Stimulated activated CD4-positive, alpha-beta T cell treated with anti-CD3 and anti-CD28 coated beads, Interleukin-2, amount 100 ng/mL, for 4 hours (primary cell): ENCODE measurements at places on chromosomes 7 and 10.

DNA sequence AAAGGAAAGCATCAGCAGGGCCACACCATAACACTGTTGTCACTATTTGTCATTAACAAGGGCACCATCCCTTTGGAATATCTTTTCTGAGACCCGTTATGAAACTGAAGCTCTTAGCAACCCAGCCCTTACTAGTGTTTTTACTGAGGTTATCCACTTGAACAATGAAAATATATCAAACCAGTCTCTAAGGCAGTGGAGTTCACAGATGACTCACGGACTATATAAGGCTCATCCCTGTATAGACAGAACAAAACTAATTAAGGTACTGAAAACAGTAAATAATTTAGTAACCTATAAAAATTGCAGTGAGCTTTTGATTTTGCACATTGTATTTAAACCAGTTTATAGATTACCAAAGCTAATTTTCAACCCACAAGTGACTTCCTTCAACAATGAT lies 196.0 kb downstream of the ELAPOR2 start:
- no peak for DNase-seq

GRCh38 chr10:69527961-69528360 lies 45.3 kb downstream of the NEUROG3 start:
- DNase-seq = no peak

DNA sequence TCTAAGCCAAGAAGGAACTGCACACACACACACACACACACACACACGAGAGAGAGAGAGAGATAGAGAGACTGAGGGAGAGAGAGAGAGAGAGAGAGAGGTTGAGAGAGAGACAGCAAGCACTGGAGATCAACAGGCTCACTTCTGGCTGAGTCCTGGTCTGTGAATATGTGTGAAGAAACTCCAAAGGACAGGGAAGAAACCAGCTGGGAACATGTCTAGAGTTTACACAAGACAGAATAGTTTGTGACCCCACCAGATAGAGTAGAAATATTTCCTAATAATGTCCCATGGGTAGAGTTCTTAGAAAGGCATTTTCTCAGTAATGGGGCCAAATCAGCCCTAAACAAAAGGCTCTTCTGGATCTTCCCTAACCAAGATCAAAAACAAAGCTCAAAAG lies 155.5 kb upstream of the IGFBP3 start:
- DNase-seq = no peak

DNA sequence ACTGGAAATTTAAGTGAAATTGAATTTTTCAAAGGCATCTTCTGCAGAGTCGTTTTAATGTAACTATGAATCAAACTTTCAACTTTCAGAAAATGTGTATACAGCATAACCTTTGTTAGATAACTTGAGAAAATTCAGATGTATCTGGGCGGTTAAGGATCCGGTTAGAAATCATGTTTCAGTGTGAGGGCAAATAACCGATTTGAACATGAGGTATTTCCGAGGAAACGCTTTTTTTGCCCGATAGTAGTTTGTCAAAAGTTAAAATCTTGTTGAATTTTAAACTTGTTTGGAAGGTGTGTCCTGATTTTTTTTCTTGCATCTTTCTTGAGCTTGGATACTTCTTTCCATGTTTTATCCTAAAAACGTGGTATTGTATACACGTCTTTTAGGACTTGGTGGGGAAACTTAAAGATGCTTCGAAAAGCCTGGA lies 1.3 kb upstream of the BMI1 start:
- no peak for DNase-seq

DNA sequence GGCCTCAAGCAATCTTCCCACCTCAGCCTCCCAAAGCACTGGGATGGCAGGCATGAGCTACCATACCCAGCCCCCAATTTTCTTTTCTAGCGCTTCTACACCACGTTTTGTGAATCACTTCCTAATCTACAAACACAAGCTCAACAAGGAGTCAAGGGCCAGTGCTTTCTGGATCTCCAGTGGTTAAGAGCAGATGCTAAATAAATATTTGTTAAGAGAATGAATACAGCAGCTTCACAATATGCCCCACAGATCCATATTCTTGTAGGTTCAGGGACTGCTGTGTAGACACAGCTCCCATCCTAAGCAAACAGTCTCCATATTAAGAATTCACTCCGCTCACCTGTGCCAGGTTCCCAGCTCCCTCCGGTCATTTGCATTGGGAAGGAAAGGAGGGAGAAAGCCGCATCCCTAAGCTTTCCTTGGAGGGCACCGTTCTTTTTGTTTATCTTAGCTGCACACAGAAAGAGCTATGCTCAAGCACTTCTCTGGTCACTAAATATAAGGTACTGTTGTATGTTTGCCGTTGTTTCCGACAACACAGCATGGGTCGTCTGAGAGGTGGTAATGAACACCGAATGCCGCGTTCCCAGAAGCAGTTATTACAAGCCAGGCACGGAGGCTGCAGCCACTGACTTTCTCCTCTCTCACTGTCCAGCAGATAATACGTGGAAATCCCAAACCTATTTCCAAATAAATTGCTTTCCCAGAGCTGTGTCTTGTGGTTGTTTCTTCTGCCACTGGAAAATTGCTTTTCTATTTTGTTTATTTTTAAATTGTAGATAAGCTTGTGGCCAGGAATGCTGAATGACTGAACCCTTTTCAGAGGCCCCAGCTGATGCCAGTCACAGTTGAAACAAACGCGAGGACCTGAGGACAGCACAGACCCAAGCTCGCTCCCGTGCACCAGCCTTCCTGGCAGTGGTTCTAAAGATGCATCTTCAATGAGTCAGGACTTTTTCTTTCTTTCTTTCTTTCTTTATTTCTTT lies 217.1 kb downstream of the PRPF18 start:
- no peak for DNase-seq

DNA sequence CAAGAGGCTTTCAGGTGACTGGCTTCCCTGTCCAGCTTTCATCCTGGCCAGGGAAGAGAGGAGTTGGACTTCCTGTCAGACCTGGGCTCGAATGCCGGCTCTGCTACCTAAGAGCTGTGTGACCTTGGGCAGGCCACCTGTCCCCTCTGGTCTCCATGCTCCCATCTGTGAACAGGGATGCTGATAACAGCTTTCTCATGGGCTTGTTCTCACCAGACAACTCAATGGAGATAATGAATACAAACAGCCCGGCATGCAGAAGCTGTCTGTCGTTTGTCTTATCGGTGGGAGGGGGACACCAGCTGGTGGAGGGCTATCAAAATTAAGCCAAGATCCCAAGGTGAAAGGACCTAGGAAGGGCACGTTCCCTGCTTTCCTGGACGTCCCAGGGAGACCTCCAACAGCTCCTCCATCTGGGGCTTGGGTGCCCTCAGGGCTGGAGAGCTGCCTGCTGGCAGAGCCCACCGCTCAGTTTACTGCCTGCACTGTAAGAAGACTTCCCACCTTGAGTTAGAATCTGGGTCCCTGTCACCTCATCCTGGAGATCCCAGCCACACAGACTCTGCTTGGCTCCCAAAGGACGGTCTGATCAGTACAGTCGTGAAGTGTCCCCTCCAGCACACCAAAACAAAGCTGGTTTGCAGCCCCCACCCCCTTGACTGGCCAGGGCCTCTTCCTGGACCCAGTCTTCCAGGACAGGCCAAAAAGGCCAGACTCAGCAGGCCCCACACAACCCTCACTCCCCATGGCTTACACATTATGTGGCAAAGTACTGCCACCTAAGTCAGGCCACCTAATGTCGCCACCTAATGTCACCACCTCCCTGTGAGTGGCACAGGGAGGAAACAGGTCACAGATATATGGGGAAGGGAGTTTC lies 40.9 kb downstream of the PPIF start:
- no peak for DNase-seq

GRCh38 chr10:54903745-54904144 lies 102.7 kb upstream of the PCDH15 start:
- DNase-seq = no peak

GRCh38 chr10:72330069-72330426 lies 24.7 kb downstream of the DNAJB12 start:
- no peak for DNase-seq

DNA sequence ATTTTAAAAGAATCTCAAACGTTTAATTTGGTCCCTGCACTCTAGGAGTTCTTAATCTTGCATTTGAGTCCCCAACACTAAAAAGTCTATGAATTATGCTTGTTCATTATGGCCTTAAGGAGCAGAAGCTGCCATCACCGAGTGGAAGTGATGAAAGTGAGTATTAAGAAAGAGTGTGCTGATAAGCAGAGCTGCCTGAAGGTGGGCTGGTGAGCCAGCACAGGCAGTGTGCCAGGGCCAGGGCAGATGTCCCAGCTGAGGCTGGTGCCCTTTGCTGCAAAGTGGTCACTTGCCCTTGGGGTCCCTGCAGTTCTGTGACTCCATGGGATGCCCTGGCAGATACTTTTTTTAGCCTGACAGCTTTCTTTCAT lies 72.9 kb upstream of the LOXL4 start:
- no peak for DNase-seq

DNA sequence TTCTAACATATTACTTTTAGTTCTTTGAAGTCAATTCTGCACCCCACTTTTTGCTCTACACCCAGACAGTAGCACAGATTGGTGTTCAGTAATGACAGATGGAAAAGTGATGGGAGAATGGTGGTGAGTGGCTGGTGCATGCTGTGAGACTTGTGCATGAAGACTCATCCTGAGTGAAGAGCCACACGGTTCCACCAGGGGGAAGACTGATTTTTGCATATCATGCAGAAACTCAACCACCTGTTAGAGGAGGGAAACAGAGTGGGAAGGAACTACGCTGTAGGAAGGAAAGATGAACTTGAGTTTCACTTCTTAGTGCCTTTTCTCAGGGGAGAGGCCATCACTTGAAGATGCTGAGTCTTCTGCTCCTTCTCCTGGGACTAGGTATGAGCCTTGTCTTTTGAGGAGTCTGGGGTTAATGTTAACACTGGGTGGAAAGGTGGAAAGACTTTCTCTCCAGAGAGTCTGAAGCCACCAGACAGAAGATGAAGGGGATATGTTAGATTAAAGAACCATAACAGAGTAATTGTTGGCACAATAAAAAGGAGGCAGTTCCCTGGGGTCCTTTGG lies 9.3 kb upstream of the PRSS1 start:
- DNase-seq = no peak

GRCh38 chr7:151674161-151674920 lies 154.6 kb upstream of the RHEB start:
- DNase-seq = no peak

- no peak for DNase-seq
Observed at GRCh38 chr7:91632234-91632940, 248.1 kb downstream of the MTERF1 start.

DNA sequence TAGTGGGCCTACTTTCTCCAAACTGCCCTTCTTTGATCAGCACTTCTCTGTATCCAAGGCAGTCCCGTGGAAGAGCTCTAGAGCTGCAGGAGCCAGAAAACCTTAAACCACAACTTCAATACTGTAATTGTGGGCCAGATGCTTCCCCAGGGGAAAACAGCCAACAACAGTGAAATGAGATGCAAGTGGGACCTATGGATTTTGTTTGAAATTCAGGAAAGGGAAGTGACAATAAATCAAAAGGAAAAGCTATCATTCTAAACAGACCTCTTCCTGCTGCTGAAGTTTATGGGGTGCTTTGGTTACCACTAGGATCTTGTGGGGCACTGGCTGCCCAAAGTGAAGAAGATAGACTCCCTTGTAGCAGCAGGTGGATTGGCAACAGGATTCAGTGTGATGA lies 1031.7 kb downstream of the LRMDA start:
- no peak for DNase-seq

GRCh38 chr7:2853147-2853546 lies 9.0 kb upstream of the GNA12 start:
- no peak for DNase-seq

- DNase-seq = no peak
Observed at GRCh38 chr7:49772916-49773217, 571 bp upstream of the VWC2 start.

DNA sequence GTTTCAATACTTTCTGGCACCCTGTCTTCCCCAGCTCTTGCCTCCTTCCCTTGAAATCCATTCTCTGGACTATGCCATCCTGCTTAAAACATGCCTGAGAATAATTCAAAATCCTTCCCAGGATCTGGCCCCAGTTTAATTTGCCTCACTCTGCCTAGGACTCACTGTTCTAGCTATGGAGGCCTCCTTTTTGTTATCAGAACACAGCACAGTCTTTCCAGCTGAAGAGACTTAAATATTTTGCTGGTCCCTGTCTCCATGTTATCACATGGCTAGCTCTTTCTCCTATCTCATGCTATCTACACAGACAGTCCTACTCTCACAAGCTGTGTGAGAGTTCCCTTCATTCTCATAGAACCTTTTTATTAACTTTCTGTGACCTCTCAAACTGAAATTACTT lies 194.8 kb downstream of the RNLS start:
- DNase-seq = no peak

- DNase-seq = peak; percentile 9
Observed at GRCh38 chr10:323651-324293, 188.5 kb downstream of the ZMYND11 start.

DNA sequence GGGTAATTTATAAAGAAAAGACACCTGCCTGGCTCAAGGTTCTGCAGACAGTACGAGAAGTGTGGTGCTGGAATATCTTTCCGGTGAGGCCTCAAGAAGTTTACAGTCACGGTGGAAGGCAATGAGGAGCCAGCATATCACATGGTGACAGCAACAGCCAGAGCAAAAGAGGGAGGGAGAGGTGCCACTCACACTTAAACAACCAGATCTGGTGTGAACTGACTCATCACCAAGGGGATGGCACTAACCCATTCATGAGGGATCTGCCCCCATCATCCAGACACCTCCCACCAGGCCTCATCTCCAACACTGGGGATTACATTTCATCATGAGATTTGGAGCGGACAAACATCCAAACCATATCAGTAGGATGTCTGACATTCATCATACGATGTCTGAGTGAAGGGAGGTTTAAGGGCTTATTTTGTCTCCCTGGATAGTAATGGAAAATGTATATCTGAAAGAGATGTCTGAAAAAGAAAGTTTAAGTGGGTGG lies 23.5 kb upstream of the KBTBD2 start:
- no peak for DNase-seq

DNA sequence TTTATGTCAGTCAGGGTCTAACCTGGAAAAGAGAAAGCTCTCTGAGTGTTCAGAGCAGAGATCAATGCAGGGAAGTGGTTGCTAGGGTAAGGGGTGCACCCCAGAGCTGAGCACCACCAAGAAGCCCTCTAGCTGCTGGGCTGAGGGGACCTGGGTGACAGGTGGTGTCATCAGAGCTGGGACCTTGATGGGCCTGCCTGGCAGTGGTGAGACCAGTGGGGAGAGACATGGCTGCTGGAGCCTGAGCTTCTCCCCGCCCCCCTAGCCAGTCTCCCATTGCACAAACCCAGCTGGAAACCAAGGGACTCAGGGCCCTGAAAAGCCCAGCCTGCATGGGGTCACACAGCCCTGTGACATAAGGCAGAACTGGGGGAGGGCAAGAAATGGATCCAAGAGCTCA lies 49.1 kb upstream of the OSBPL3 start:
- DNase-seq = no peak
